Activated T-cell treated with anti-CD3 and anti-CD28 coated beads, Interleukin-2, amount 50 U/mL, for 48 hours (primary cell): ENCODE measurements at places on chromosomes 5 and 9.

DNA sequence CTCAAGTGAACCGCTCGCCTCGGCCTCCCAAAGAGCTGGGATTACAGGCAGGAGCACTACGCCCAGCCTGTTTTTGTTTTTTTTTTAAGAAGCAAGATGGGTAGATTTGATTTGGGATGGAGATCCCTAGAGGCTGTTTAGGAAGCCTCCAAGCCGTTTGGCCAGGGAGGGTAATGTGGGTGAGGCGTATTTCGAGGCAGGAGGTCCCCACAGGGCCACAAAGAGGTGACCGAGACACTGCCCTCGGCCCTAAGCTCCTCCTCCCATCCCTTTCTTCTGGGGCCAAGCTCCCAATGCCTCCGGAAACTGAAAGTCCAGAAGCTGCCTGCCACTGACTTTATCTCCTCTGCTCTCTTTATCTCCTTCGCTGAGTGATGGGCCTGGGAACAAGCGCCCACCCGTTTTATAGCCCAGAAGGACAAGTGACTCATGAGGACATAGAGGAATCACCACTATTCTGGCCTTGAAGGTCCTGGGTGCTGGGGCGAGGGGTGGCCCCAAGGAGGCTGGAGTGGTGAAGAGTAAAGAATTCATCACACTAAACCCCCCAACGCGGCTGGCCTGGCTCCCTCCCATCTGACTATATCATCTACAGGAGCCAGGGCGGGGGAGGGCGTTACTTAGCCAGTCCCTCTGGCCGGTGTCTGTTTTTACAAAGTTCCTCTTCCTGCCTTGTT lies 2.0 kb upstream of the RALGDS start:
- no peak for DNase-seq

- DNase-seq = no peak
These were observed 2.9 kb downstream of the NSMF start for GRCh38 chr9:137456061-137456863.

- DNase-seq = peak; percentile 18
These were observed 7.4 kb upstream of the PPP3R2 start for GRCh38 chr9:101601904-101602765.

DNA sequence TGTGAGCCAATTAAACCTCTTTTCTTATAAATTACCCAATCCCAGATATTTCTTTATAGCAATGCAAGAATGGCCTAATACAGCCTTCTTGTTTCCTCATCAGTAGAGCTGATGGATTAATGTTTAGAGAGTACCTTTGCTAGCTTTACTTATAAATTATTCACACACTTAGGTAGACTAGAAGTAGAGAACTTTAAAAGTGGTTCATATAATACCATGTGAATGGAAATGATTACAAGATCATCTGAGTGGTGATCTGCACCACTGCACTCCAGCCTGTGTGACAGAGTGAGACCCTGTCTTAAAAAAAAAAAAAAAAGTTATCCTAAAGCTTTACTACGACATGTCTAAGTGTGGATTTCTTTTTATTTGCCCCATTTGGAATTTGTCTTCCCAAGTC lies 23.2 kb upstream of the LRRTM2 start:
- no peak for DNase-seq

DNA sequence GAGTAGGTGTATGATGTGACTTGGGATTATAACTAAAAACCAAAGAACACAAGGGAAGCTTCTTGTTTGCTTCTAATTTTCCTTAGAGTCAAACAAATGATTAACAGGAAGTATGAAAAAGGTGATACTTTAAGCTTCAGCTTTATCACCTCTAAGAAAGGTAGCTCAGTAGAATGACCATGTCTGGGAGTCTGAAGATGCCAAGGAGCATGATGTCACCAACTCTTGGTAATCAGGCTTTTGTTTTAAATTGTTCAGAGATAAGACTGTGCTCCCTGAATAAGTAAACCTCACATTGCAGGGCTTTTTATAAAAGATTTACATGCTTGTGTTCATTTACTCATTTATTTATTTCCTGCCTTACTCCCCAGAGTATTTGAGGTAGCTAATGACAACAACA lies 169.9 kb downstream of the FER start:
- no peak for DNase-seq

GRCh38 chr5:156929366-156929948 lies 33.6 kb downstream of the TIMD4 start:
- DNase-seq = peak; percentile 54

- no peak for DNase-seq
These were observed 281.8 kb downstream of the AOPEP start for GRCh38 chr9:95008151-95008771.

- DNase-seq = no peak
These were observed 508.2 kb downstream of the ACTL7B start for GRCh38 chr9:108347463-108348188.

DNA sequence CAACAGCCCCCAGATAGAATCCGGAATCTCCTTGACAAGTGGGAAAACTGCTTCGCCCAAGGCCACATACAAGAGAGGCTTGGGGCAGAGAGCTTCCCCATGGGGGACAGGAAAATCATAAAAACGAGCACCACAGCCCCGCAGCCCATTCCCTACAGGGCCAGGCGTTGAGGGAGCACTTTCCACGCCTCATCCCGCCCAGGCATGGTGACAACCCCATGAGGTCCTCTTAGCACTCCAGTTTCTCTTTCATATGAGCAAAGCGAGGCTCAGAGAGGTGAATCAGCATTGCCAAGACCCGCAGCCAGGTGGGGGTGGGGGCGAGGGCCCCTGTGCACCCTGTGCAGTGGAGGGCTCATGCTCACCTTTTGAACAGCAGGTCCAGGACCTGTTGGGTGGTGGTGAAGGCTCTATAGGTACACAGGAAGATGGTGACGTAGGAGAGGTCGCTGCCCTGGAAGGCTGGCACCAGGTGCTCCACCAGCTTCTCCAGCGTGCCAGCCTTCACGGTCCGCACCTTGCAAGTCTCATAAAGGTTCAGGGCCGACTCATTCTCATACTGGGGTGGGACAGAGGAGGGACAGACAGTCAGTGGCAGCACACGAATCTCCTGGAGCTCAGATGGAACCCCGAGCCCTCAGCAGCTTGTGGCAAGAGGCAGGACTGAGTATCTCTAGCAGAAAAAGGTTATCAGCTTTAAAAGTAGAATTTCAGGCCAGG lies 10.9 kb downstream of the RALGDS start:
- DNase-seq = no peak

- DNase-seq = no peak
These were observed 72.2 kb upstream of the ORM1 start for GRCh38 chr9:114250648-114251047.

- DNase-seq = peak; percentile 43
These were observed 3.1 kb upstream of the RGMB start for GRCh38 chr5:98770209-98770910.

DNA sequence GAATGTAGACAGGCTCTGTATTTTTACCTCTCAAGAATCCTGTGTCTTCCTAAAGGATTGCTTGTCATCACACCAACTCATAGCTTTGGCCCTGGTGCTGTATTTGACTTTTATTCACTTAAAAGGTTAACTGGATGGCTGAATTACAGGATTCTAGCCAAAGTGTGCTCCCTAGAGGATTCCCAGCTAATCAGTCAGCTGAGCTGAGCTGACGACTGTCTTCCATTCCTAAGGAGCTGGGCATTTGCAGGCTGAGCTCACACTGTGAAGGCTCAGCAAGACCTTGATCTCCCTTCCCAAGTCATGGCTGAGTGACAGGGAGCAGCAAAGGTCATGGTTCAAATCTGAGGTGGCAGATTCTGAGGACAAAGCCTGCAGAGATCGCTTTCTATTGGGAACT lies 59.0 kb upstream of the PALM2AKAP2 start:
- no peak for DNase-seq

GRCh38 chr5:15694696-15695214 lies 194.8 kb downstream of the FBXL7 start:
- DNase-seq = no peak

- DNase-seq = no peak
These were observed 47.0 kb downstream of the SARDH start for GRCh38 chr9:133691191-133691590.

DNA sequence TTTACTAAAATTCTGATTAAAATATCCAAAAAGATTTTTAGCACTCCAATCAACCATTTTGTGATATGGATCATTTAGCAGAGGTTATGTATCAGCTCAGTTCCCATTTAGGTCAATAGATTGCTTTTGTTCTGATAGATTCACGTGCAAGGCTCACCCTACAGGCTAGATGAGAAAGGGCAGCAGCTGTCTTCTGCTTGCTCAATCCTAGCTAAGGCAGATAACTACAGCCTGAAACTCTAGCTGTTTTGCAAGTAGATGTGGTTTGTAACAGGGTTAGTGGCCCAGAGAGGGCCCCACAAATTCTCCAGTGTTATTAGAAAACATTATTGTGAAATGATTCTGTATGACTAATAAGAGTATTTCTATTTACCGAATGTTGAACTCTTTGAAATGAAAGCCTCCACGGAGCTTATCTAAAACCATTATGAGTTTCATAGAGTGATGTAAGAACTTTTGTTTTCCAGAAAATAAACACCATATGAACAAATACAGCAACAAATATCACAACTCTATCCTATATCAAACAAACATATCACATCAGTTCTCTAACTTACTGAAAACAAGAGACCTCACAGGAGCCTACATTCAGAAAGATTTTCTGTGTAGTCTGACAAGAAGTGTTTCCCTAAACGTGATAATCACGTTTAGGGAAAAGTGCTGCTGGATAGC lies 841.9 kb upstream of the ACO1 start:
- DNase-seq = no peak

- DNase-seq = no peak
These were observed 5.4 kb downstream of the PUM3 start for GRCh38 chr9:2838371-2839000.

GRCh38 chr5:168669156-168669555 lies 90.0 kb upstream of the PANK3 start:
- no peak for DNase-seq

GRCh38 chr5:152288499-152288898 lies 116.6 kb downstream of the NMUR2 start:
- DNase-seq = no peak

- DNase-seq = no peak
These were observed 12.2 kb upstream of the PJA2 start for GRCh38 chr5:109421956-109422355.

DNA sequence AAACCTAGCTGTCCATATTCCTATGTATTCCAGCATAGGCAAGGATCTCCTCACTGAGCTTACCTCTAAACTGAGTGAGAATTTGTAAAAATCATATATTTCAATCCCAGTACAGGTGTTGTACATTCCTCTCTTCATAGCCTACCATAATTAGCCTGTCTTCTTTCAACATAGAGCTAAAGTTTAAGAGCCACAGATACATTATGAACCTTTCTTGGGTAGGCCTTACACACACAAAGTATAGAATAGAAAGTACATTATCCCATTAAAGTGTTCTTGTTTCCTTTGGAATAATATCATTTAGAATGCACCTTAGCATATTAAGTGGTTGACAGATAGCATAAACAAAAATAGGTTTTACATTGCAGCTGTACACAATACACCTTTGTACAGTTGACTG lies 282.1 kb upstream of the TMEM161B start:
- no peak for DNase-seq

- DNase-seq = no peak
These were observed 472.8 kb downstream of the SPOCK1 start for GRCh38 chr5:137026296-137026695.

DNA sequence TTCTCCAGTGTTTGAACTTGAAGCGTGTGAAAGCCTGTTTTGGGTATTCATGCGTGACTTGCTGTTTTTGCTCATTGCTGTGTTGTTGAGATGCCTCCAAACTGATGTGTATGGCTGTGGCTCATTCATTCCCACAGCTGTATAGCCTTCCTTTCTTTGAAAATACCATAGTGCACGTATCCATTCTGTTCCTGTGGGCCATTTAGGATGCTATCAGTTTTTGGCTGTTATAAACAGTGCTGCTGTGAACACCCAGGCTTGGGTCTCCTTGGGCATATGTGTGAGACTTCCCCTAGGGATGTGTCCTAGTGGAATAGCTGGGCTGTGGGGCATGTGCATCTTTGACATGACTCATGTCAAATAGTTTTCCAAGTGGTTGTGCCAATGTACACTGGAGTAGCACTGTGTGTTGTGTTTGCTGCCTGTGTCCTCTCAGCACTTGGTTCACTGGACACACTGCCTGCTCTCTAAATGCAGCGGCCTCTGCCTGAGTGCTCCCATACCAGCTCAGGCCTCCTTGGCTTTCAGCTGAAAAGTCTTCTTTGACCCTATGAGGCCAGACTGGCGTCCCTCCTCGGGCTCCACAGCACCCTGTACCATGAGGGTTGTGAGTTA lies 102.6 kb upstream of the TBC1D2 start:
- DNase-seq = no peak

DNA sequence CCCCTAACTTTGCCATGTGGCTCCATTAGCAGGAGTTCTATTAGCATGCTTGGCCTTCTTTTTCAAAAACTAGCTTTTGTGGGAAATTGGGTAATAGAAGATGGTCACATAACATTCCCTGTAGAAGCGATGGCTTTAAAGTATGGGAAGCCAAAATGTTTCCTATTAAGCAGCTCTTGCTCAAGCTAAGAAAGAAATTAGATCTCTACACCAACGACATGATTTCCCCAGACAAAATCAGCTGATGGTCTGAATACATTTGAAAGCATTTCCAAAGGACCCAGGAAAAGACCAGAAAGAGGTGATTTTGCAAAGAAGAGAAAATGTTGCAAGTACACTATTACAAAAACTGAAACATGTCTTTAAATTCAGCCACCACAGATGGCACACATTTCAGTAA lies 4.8 kb upstream of the NFIL3 start:
- no peak for DNase-seq

DNA sequence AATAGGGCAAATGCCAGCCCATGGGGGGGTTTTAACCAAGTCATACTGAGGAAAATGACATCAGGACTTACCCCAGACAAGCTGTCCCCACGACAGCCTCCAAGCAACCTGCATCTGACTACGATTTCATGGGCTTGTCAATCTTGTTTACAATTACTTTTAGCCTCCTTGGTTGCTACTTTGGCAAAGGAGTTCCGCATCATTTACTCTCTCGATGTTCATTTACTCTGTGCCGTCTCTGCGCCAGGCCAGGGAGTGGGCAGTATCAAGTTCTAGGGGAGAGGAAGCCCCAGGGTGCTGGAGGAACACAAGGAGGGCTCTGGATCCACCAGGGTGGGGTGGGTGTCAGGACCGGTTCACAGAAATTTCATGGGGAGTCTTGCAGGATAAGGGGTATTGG lies 23.9 kb downstream of the PTPN3 start:
- DNase-seq = no peak

GRCh38 chr5:399296-400281 lies 43.4 kb upstream of the EXOC3 start:
- DNase-seq = peak; percentile 83

DNA sequence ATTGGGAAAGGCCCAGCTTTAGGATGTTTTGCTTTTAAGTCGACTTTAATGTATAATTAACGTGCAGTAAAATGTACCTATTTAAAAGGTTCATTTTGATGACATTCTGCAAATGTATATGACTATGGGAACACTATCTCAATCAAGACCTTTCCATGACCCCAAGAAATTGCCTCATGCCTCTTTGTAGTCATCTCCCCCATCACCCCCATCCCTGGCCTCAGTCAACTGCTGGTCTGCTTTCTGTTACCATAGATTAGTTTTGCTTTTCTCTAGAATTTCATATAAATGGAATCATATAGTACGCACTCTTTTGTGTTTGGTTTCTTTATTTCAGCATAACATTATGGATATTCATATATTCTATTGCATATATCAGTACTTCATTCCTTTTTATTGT lies 80.7 kb upstream of the C9orf72 start:
- DNase-seq = no peak

- DNase-seq = no peak
These were observed 77.9 kb upstream of the PIK3R1 start for GRCh38 chr5:68137511-68138140.
